Right renal pelvis (tissue), 4 donors: ENCODE measurements at places on chromosomes 13 and 19.

DNA sequence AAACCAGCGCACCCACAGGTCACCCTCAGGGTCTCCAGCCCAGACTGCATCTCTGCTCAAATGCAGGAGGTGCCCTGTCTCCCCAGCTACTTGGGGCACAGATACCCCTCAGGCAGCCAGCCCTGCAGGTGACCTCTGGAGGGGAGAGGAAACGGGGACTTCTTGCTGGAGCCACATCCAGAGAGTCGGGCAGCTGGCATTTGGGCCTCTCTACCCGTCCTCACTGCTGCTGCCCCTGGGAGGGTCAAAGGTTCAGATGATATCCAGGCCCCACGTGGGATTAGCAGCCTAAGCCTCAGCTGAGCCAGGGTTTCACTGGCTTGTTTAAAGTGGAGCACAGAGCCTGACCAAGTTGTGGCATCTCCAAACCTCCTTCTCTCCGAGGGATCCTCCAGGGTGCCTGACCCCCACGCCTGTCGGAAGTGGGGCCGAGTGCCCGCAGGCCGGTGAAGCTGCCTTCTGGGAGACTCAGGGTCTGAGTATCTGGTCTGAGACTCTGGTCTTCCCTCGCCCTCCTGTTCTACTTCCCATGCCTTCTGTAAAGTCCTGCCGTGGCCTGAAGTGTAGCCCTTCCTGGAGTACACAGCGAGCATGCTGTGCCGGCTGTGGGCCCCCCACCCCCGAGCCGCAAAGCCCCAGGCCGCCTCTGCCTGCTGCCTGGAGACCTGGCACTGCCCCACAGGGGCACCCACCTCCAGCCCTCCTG is 2.1 kb downstream of the RASA3 start:
- DNase-seq = no peak

GRCh38 chr13:113641426-113641825 is 16.6 kb downstream of the ATP4B start:
- DNase-seq = no peak

DNA sequence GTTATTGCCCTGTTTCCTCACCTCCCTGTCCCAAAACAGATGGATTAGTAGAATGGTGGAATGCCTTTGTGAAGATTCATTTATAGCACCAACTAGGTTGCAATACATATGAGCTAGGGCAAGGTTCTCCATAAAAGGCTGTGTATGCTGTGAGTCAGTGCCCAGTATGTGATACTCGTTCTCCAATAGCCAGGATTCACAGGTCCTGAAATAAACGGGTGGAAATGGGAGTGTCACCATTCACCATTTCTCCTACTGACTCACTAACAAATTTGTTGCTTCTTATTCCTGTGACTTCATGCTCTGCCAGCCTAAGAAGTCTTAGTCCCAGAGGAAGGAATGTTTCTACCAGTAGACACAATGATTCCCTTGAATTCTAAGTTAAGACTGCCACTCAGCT is 1745.4 kb downstream of the SLITRK1 start:
- no peak for DNase-seq

DNA sequence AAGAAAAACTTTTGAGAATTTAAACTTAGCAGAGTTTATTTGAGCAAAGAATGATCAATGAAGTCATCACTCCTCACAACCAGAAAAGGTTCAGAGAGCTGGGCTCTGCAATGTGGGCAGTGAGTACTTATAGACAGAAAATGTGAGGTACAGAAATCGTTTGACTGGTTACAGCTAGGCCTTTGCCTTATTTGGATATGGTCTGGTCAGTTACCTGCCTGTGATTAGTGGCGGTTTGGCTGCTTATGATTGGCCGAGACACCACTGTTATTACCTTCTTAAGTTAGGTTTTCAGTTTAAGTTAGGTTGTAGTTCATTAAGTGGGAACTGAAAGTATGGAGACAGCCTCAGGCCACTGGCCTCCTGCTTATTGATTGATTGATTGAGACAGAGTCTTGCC is 66.3 kb downstream of the DNAJC3 start:
- no peak for DNase-seq

DNA sequence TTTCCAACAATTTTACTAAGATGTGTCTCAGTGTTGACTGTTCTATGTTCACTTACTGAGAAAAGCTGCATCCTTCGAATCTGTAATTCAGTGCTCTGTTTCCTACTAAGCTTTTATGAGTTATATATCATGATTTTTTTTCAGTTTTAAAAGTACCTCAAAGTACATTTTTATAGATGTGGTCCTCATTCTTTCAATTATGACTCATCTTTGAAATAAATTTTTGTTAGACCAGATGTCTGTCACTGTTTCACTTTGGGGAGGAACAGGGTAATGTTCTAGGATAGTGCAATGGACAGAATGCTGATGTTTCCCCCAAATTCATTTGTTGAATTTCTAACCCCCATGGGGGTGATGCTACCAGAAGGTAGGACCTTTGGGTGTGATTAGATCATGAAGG is 74.8 kb downstream of the NALCN start:
- no peak for DNase-seq

- no peak for DNase-seq
Measured at GRCh38 chr19:49861107-49861506, 6.3 kb downstream of the PNKP start.

GRCh38 chr13:59126474-59126873 is 1037.3 kb downstream of the DIAPH3 start:
- DNase-seq = no peak

DNA sequence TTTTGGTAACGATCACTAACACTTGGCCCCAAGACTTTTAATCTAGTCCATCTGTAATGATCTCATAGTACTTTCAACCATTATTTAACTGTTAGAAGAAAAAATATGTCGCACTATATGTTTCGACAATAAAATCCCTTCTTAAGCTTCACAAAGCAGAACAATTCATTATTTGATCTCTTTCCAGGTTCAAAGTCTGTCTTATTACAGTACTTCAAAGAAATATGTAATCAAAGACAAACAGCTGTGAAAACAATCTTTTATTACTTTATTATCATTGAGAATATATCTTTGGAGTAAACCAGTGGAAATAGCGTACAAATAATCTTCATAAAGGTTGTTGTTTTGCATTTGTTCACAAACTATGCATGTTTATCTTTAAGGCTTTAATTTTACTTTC is 93.5 kb downstream of the DACH1 start:
- no peak for DNase-seq

DNA sequence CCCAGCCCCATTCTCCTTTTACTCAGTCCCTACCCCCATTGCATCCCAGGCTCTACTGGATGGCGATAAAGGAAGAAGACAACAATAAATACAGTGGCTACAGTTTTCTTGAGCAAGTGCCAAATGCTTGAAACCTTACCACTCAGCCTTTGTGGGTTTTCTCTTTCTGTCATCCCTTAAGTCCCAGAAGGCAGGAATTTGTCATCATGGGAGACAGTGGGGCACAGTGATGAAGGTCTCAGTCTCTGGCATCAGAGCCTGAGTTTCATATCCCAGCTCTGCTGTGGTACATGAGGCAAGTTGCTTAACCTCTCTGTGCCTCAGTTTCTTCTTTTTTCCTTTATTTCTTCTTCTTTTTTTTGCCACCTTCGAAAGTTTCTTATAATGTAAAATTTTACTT is 5.1 kb upstream of the COMP start:
- no peak for DNase-seq

- DNase-seq = no peak
Measured at GRCh38 chr13:42574435-42575311, 721 bp downstream of the TNFSF11 start.

GRCh38 chr13:75652726-75653125 is 16.6 kb downstream of the LMO7 start:
- no peak for DNase-seq

DNA sequence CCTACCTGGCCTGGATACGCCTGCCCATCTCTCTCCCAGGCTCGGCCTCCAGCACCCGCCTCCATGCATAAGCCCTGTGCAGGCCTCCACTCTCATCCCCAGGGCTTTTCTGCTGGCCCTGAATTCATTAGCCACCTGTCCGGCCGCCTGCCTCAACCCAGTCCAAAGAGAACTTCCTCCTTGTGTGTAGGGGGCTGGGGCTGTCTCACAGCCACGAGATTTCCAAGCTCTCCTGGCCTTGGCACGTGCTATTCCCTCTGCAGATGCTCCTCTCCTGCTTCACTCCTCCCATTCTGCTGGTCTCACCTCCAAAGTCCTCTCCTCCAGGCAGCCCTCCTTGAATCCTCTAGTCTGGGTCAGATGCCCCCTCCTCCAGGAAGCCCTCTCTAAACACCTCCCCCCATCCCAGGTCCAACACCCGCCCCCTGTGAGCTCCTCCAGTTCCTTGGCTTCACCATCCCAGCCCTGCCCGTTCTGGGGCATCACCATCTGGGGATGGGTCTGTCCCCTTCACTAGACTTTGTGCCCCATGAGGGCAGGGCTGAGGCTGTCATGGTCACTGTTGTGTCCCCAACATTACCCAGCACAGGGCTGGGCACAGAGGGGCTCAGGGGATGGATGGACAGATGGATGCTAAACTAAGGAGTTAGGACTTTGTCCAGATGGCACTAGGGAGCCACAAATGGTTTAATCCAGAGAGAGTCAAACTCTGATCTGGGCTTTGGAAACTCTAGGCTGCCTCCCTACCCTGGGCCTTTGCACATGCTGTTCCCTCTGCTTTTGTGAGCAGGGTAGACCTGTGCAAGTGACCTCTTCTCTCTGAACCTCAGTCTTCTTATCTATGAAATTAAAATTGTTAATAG is 14.8 kb downstream of the MEIS3 start:
- no peak for DNase-seq

DNA sequence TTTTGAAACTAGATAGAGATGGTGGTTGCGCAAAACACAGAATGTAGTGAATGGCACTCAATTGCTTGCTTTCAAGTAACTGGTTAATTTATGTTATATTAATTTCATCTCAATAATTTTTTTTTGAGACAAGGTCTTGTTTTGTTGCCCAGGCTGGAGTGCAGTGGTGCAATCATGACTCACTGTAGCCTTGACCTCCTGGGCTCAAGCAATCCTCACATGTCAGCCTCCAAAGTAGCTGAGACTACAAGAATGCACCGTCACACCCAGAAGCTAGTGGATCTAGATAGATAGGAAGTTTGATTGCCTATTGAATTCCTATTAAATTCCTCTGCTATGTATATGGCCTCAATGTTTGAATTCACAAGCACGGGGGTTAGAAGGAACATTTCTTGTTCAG is 26.4 kb upstream of the ADGRE2 start:
- DNase-seq = no peak

DNA sequence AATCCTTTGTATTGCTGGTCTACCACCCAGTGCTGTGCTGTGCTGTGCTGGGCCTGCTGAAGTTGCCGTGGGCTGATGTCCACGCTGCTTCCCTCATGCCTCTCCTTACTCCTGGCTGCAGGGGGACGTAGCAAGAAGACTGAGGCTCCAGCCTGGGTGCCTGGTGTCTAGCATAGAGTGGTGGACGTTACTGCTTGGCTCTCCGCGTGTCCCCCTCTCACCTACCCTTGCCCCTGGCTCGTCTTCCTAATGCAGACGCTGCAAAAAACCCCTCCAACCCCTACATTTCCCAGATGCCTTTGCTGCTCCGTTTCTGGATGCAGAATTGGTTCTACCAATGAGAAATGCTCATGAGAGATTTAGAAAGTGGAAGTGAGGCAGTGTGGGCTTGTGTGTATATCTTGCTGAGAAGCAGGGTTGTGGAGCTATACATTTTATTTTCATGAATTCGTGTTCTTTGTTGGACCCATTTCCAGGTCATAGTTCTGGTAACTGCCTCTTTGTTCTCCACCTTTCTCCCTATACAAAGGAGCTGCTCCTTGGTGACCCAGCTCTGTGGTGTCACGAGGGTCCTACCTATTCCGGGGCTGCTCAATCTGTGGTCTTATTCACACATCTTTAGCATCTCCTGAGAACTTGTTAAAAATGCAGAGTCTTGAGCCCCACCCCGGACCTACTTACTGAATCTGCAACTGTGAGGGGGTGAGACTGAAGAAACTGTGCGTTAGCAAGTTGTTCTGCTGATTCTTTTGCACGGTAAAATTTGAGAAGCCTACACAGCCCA is 7.9 kb upstream of the DENND1C start:
- DNase-seq = no peak

DNA sequence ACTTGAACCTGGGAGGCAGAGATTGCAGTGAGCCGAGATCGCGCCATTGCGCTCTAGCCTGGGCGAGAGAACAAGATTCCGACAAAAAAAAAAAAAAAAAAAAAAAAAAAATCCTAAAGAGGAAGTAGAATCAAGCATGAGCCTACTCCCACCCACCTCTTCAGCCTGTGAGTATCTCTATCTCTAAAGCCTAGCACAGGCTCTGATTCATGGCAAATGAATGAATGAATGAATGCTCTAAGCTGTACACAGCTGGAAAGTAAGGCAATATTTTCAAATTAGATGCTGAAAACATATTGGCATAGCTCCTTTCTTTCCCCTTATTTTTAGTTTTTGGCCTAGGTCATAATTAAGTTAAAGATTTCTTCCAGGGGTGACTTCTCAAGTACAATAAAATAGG is 35.7 kb upstream of the FAM216B start:
- DNase-seq = no peak

DNA sequence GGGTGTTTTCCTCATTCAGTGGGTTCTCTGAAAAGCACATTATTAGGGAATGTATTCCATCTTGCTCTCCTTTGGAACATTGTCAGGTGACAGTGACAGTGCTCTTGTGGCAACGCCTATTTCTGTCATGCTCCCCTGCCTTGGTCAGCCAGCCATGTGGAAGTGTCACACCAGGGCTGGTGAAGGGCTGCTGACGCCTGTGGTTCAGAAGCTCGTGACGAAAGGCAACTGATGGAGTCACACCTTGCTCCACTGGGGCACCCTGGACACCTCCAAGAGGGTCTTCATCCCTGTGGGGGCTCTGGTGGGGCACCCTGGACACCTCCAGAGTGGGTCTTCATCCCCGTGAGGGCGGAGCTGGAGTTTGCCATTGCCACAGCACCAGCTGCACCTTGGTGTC is 68.9 kb upstream of the GPR183 start:
- DNase-seq = no peak

GRCh38 chr13:113865427-113865826 is 1.6 kb upstream of the GAS6 start:
- no peak for DNase-seq

DNA sequence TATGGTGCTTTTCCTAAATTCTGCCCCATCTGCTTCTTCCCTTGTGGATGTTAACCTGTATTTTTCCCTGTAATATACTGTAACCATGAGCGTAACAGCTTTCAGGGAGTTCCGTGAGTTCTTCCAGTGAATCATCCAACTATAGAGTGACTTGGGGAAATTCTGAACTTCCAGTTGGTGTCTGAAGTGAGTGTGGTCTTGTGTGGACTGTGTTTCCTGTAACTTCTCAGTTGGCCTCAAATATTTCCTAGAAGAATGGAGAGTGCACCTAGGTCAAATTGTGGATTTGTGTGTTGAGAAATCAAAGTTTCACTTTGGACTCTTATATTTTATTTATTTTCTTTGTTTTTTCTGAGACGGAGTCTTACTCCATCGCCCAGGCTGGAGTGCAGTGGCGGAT is 11.0 kb upstream of the ZNF766 start:
- no peak for DNase-seq

GRCh38 chr13:110838867-110839538 is 75.9 kb downstream of the ANKRD10 start:
- no peak for DNase-seq

GRCh38 chr13:62014299-62014698 is 598.6 kb upstream of the PCDH20 start:
- DNase-seq = peak; percentile 18
